Hepatocyte (in vitro differentiated cells): ENCODE measurements at places on chromosomes 6 and 20. TPM values are rescaled to one million over a fixed set of nuclear protein-coding genes. Genes with fewer than 3 reads are reported as not detected.

The C6orf118 gene
- not detected in 2 replicates for polyA plus RNA-seq

The FAM184A gene
- polyA plus RNA-seq: 4.8 and 5.6 TPM in 2 replicates

The ZSCAN23 gene
- 0.48 and 1.4 TPM in 2 replicates for polyA plus RNA-seq

The GABRR1 gene
- 0.60 TPM in 1 of 2 replicates, not detected in the other for polyA plus RNA-seq

The CCND3 gene
- polyA plus RNA-seq: 134 and 141 TPM in 2 replicates

The LRRC73 gene
- polyA plus RNA-seq: 0.07 and 0.22 TPM in 2 replicates
